A172 (cell line): ENCODE measurements at places on chromosomes 11 and 22.

DNA sequence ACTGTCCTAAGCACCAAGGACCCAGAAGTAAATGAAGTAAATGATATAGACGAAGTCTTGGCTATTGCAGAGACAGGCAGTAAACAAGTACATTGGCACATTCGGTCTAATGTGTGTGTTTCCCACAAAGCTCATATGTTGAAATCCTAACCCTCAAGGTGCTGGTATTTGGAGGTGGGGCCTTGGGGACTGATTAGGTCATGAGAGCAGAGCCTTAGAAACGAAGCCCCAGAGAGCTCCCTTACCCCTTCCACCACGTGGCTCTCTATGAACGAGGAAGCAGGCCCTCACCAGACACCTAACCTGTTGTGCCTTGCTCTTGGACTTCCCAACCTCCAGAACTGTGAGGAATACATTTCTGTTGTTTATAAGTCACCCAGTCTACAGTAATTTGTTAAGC lies 14.9 kb downstream of the CLMP start:
- DNase-seq: no peak

DNA sequence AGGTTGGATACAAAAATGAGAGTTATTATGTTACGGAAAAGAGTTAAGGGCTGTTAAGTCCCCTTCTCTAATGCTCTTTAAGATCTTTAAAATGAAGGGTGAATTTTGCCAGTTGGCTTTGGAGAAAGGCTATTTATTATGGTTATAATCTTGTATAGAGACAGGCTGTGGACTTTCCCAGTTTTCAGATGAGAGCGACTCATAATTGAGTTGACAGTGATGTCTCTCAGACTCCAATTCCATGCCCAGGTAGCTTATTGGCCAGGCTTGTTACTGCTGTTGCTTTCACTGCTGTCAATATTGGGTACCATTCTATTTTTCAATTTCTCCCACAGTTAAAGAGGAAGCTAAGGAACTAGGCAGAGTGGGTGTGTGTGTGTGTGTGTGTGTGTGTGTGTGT lies 13.1 kb downstream of the ENDOD1 start:
- DNase-seq: no peak

DNA sequence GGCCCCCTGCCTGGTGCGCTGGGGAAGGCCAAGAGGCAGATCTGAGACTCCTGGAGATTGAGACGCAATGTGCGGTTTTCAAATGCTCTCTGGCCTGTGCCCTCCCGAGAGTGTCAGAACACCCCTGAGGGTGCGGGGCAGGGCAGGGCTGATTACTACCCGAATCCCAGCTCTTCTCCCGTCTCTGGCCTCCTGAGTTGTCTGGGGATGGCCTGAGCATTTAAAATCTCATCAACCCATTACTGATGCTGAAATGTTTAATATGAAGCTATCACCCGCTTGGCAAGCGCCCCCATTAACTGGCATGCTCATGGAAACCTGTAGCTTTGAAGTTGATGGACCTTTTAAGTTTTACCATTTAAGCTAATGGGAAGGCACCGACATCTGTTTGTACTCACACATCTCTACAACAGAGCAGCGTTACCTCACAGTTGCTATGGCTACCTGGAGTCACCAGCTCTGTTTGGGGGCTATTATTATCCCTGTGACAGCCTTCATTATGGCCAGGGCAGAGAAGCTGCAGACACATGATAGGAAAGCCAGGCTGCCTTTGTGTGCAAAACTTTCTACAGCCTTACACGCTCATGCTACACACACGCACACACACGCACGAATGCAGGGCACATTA lies 3.6 kb upstream of the MB start:
- DNase-seq: no peak

- no peak for DNase-seq
Observed at GRCh38 chr22:17264321-17265052, 45.3 kb upstream of the ADA2 start.

DNA sequence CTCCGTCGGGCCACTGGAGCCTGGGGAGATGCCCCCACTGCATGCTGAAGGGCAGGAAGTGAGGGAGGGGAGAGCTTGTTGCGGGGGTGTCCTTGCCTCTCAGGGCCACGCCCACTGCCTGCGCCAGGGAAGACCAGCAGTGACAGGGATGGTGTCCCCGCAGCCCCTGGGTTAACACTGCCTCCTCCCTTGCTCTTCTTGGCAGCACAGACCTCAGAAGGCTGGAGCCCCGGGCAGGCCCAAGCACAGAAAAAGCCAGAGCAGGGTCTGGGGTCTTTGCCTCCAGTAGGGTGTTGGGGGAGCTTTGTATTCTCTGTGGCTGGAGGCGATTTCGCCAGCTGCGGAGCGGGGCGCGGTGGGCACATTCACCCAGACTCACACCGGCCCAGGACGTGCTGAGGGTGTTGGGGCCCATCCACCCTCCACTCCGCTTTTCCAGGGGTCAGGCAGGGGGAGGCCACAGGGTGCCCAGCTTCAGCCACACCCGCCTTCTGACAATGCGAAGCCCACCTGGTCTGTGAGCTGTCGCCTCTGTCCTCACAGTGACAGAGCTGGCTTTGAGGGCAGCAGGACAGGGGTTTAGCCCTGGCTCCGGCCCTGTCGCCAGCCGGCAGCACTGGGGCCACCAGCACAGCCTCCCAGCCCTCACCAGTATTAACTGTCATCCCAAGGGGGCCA lies 83.7 kb downstream of the CDKN1C start:
- DNase-seq: no peak

GRCh38 chr11:3674189-3674588 lies 3.0 kb upstream of the CHRNA10 start:
- DNase-seq: peak; percentile 91
